Caudate nucleus (tissue), 63 donors: ENCODE measurements at places on chromosomes 16 and 17.
A peak's percentile ranks its signal among the peaks of the same experiment; 100 is the strongest.

- DNase-seq: peak; percentile 73
Measured at GRCh38 chr16:65745-66144, 6.7 kb downstream of the RHBDF1 start.

DNA sequence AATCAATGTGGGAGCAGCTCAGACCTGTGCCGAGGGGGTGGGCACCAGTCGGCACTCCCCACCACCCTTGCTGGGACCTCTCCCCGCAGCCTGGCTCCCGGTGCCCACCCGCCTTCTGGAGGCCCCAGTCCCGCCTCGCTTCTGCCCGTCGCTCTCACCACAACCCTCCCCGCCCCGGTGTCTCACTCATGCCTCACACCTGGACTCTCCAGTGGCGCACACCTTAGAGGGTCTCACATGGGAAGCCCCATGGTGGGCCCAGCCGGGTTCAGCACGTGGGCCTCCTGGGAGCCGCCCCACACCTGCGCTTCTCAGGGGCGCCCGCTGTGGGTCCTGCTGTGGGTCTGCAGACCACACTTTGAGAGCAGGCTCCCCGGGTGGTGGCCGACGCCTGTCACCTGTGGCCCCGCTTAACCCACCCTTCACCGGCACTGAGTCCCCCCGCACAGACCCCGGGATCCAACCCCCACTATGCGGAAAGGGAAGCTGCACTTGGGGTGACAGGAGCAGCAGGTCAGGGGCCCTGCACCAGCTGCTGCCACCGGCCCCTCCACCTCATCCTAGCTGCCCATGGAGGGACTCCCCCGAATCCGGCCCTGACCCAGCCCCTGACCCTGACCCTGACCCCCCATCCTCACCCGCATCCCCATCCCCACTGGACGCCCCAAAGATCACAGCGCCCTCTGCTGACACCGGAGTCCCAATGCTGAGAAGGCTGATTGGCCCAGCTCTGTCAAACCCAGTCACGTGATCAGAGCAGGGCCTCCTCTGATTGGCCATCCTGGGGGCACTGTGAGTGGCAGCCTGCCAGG is 27.4 kb upstream of the SLC38A10 start:
- no peak for DNase-seq

DNA sequence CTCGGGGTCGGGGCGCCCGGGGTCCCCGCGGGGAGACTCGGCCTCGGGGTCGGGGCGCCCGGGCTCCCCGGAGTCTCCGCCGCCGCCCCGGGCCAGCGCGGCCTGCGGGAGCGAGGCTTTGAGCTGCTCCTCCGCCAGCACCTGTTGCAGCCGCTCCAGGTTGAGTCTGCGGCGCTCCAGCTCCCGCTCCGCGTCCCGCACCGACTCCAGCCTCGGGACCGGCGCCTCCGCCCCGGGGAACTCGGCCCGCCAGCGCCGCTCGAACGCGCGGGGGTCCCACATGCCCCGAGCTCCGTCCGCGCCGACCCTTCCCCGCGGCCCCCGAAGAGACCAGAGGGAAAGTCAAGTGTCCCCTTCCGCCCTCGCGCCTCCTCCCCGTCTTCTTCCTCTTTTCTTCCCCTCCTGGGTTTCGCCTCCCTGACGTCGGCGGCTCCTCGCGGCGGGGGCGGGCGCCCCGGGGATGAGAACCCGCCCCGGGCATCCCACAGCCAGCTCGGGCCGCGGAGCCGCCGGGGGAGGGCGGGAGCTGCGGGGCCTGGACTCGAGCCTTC is 40.8 kb upstream of the BHLHA9 start:
- peak; percentile 7 for DNase-seq

DNA sequence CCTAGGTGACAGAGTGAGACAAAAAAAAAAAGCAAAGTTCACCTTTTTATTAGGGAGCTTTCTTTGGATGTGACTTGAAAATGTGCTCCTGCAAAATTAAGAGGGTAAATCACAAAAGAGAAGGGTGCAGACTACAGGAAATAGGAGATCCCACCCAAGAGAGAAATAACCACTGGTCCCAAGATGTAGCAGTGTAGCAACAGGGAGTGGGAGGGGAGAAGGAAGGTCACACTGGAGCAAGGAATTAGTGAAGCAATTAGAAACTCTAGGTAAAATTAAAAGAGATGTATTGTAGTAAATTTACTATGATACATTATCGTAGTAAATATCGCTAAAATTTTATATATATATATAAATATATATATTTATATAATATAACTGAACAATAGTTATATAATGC is 12.3 kb upstream of the SPN start:
- no peak for DNase-seq

- no peak for DNase-seq
Measured at GRCh38 chr17:82697808-82698064, 762 bp downstream of the RAB40B start.

DNA sequence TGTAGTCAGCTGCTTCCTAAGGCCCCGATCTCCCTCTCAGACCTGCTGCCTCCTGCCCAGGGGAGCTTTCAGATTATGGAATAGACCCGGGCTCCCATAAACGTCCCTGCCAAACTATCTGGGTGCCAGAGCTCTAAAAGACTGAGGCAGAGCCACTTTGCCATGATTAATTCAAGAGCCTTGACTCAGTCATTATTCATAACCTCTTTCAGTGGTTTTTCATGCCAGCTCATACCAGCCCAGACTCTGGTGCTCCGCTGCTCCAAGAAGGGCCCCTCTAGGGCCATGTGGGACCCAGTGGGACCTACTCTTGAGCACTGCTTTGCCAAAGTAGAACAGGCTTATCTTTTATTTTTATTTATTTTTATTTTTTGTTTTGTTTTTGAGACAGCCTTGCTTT is 23.9 kb downstream of the DNAI2 start:
- DNase-seq: no peak

DNA sequence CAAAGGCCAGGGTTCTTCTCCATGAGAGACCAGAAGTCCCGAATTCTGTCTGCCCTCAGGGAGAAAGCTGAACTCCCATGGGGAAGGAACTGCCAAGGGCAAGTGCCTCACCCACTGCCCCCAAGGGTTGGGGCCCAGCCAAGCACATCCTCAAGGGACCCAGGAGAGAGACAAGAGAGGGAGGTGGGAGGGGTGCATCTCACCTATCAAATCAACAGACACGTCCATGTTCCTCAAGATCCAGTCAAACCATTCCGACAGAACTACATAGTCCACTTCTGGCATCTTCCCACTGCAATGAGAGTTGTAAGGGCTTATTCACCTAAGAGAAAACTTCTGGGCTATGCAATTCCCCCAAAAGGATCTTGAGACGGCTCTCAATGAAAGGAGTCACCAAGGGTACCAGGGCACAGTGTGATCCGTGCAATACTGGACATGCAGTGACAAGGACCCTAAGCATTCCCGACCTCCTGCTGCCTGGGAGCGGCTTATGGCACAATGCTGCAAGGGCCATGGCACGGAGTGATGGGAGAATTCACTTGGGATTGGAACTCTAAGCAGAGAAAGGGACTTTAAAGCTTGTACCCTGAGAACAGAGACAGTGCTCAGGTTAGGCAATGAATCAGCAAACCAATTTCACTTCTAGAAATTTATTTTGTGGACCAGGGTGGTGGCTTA is 32.2 kb downstream of the TK2 start:
- DNase-seq: no peak

DNA sequence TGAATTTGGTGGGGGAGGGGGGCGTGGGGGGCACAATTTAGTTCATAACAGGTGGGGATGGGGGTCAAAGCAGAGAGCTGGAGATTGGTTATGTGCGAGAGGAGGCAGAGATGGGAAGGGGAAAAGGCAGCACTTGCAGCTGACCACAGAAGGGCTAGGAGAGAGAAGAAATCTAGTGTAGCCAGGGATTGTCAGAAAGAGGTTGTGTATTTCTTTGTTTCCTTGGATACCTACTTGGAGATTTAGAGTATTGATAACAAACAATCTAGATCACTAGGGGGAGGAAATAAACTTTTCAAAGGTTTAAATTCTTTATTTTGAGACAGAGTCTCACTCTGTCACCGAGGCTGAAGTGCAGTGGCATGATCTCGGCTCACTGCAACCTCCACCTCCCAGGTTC is 47.1 kb upstream of the YPEL2 start:
- DNase-seq: no peak

GRCh38 chr16:15810949-15811348 is 45.9 kb downstream of the MYH11 start:
- DNase-seq: no peak

DNA sequence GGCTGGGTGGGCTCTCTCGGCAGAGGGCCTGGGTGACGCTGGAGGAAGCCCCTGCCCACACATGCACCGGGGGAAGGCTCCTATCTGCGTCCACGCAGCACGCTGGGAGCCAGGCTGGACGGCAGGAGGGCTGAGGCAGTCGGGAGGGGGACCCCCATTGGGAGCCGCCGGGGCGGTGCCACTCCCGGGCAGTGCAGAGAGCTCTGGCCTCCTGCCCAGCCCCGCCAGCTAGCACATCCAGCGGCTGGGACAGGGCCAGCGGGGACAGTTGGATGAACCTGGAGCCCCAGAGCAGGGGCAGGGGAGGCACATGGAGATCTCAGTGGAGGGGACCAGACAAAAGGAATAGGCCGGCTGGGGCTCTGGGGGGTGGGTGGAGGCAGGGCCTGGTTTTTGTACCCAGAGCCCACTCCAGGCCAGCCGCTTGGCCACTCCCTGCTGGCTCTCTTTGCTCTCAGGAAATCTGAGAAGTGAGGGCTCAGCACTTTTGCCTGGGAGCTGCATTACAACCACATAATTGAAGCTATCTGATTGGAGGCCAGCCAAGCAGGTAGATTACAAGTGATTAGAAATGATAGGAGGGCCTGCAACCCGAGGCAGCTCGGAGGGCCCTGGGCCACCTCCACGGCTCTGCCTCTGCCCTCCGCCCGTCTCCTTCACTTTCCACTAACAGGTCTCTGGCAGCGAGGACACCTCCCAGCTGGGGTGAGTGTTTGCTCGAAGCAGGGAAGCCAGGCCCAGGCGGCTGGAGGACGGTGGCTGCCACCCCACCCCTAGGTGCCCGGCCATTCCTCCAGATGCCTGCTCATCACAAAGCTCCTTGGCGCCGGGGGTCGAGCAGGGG is 40.1 kb downstream of the ENGASE start:
- no peak for DNase-seq

GRCh38 chr16:1297018-1297696 is 12.3 kb upstream of the UBE2I start:
- no peak for DNase-seq

DNA sequence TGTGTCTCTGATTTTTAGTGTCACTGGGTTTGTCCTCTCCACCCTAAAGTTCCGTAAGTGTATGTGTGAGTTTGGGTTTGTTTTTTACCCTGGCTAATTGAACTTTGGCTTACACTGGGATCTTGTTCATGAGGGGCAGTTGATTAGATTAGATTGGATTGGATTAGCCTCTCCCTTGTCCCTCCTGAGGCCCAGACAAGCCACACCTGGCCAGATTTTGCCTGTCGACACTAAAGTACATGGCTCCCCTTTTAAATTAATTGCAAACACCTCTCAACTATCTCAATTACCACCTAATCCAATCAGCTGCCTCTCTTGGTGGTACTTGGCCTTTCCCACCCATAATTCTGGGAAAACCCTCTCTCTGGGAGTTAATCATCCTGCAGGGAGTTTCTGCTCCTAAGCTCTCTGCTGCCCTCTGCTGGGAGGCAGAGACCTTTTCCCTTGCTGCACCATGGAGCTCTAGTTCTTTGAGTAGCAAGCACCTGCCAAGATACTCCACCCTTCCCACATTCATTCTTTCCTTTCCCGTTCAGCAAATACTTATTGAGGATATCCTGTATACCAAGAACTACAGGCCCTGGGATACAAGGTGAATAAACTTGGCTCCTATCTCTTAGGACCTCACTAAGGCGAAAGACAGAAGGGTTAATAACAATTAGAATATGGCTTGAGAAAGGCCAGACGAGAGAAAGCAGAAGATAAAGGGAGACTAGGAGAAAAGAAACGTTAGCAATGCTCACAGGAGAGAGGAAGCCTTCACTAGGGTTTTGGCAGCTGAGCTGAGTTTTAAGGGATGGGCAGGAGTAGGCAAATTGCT is 60.0 kb upstream of the MPHOSPH6 start:
- peak; percentile 18 for DNase-seq

DNA sequence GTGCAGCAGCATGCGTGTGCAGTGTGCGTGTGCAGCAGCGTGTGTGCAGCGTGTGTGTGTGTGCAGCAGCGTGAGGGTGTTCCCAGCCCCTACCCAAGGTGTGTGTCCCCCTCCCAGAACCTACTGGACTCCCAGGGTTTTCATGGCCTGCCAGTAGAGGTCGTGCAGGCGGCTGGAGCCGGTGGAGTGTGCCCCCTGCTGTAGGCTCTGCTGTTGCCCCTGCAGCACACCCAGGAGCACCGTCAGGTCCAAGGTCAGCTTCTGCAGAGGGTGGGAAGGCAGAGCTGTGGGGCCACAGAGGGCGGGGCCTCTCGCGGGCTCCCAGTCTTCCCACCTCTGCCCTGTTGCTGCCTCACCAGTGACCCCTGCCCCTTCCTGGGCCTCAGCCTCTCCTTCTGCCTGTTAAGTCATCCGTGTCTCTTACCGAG is 14.9 kb downstream of the MYBBP1A start:
- no peak for DNase-seq

DNA sequence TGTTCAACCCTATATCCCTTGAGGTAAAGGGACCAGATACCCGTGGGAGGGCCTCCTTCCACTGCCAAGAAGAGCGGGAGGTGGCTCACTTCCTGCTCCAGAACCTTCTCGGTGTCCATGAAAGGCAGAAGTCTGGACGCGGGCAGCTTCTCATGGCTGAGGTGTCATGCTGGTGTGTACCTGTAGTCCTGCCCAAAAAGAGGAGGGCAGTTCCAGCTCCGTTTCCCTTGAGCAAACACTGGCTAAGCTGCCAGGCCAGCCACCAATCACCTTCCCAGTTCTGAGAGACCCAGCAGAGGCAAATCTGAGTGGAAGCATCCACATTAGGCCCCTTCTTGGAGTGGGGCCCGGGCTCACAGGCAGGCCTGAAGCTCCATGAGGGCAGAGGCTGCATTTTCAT is 5.6 kb downstream of the TMEM11 start:
- DNase-seq: no peak

DNA sequence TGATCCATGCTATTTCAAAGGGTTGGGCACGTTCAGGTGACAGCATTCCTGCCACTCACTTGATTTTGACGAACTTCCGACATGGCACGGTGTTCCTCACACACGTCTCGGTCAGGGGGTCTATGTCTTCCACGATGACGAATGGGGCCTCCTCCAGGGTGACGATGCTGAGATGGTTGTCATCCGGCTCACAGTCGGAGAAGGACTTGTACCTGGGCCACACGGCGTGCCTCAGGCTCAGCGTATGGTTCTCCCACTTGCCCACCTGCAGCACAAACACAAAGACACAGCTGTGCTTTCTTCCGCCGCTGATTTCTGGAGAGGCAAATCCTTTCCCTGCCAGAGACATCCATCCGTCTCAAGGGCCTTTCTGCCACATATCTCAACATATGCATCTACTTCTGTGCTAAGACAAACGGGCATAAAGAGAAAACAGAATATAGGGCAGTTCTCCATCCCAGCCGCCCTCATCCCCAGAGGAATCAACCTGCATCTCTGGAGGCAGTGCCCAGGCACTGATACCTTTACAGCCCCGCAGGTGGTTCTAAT is 332.5 kb downstream of the GRIN2A start:
- DNase-seq: no peak

GRCh38 chr16:65068151-65068740 is 53.6 kb downstream of the CDH11 start:
- no peak for DNase-seq
